ENCODE measurements at places on chromosomes 1 and 21.
A peak's percentile ranks its signal among the peaks of the same experiment; 100 is the strongest.

DNA sequence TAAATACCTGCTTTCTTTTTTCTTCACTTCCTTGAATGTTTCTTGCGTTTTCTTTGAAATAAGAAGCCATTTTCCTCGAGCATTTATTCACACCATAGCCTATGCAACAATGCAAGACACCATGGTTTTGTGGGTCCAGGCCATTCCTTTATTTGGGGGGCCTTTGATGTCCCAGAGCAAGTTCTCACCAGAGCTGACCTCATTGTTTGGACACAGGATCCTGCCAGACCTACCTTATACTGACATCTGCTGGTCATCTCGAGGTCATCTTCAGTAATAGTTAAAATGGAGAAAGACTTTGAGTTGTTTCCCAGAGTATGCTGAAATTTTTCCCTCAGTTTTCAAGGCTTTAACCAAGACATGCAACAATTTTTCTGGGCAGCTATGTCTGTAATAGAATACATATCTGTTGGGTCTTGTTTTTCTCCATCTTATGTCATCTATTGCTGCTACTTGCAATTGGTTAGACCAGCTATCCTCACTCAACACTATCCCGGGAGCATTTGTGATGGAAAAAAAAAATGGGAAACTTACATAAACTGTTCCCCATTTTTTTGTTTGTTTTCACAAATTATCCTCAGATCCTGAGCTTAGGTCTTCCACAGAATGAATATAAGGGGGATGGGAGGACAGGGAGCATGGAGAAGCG is 34.0 kb upstream of the BACE2 start:
- peak; percentile 20 for DNase-seq

DNA sequence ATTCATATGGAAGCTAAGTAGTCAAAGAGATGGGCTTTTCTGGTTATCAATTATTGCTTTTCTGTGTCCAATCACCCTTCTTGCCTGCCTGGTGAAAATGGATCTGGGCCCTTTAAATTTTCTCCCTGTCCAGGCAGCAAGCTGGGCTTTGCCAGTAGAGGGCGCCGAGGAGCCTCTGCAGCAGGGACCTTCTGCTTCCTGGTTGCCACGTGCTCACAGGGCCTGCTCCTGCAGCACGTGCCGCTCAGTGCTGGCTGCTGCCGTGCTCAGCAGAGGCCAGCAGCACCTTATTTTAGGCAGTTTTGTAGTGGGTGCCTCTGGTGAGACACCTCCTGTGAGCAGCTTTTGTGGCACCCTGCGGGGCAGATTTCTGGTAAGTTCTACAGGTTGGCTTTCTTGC is 4.0 kb downstream of the ACTL8 start:
- DNase-seq = no peak

DNA sequence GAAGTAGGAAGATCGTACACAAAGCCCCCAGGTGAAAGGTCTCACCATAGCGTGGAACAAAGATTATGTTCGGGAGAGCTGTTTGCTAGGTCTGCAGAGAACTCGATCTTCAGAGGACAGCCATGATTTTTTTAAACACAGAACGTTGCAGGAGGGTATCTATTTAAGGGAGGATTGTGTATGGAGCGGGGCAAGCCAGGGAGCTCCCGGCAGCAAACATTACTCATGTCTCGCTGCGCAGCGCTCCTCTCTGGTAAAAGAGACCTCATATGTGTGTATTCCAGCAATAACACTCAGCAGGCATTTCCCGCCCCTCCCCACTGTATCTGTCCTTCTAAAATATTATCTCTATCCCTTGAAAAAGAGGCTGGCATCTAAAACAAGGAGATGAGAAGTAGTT is 2.7 kb downstream of the GLIS1 start:
- DNase-seq = no peak

DNA sequence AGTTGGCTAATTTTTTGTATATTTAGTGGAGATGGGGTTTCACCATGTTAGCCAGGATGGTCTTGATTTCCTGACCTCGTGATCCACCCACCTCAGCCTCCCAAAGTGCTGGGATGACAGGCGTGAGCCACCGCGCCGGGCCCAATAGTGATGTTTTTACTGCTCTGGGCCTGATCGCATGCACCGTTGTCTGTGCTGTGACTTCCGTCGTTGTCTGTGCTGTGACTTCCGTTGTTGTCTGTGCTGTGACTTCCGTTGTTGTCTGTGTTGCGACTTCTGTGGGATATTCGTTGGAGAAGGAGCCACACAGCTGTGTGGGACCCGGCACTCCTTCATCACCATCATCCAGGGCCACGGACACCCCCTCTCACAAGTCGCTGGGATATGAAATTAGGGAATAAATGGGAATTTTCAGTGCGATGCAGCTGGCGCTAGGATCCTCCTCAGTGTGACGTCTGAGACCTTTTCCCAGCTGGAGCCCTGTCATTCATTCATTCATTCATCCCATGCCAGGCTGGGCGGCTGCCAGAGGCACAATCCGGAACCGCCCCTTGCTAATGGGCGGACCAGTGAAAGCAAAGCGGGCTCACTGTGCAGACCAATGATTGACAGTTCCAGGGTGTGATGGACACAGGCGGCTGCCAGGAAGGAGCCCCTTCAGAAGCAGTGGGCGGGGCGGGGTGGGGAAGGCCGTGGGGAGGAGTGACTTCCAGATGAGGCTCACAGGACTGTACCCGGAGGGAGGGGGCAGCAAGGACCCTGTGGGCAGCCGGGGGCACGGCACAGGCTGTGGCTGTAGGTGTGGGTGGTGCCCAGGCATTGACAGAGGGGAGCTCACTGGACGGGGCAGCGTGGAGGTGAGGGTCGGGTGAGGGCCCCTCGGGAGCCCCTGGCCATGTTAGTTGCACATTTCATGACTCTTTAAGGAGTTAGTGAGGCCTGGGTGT is 48.9 kb downstream of the PRKCZ start:
- DNase-seq = no peak

- DNase-seq = no peak
Observed at GRCh38 chr1:55195521-55196233, 19.5 kb downstream of the USP24 start.

DNA sequence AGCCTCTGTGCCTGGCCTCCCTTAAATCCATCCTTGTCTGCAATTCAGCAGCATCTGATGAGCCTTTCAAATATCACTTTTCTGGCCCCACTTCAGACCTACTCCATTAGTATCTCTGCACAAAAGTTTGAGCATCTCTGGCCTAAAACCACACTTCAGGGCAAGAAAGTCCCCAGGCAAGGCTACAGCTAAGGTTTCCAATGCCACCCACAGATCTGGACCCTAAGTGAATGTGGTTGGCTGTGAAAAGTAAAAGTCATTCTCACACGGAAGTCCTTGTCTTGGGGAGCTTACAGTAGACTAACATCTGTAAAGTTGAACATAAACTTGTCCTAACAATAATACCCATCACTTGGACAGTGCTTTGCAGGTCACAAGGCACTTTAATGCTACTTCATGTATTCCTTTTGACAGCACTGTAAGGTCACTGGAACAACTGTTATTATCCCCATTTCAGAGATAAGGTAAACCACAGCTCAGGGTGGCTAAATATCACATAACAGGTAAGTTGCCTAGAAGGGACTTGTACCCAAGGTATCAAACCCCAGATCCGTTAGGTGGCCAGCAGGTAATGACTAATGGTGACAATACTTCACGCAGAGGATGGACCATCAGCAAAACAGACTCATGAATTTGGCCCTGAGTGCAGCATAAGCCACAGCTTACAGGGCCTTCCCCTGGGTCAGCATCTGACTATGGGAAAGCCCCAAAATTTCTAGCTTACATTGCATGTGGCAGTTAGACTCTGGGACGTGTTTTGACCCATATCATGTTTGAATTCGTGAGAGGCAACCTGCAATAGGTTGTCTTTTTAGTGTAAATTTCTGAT is 356.0 kb downstream of the HHAT start:
- DNase-seq = no peak

GRCh38 chr1:99677416-99677815 is 31.5 kb downstream of the PALMD start:
- DNase-seq = no peak

DNA sequence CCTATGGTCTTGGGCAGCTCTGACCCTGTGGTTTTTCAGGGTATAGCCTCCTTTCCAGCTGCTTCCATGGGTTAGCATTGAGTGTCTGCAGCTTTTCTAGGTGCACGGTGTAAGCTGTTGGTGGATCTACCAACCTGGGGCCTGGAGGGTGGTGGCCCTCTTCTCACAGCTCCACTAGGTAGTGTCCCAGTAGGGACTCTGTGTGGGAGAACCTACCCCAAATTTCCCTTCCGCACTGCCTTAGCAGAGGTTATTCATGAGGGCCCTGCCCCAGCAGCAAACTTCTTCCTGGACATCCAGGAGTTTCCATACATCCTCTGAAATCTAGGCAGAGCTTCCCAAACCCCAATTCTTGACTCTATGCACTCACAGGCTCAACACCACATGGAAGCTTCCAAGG is 111.0 kb upstream of the C1orf87 start:
- no peak for DNase-seq

DNA sequence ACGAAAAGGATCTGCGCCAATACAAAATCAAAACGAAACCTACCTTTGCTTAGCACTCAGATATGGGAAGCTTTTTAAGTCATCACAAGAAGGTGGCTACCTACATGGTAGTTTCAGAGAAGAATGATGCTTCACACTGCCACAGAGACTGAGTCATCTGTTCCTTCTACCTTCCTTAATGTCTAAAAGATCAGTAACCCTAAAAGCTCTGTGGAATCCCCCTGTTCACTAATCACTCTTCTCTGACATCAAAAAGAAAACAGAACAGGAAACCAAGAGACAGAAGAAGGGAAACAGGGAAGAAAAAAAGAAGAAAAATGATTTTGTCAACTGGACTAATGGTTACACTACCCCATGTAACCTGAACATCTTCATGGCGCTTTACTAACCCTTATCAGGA is 177.2 kb downstream of the SMYD3 start:
- DNase-seq = no peak

GRCh38 chr1:32757213-32757895 is 54.8 kb upstream of the SYNC start:
- DNase-seq = no peak

GRCh38 chr1:41370756-41371420 is 9.7 kb downstream of the FOXO6 start:
- DNase-seq = no peak

GRCh38 chr1:29326123-29326522 is 89.8 kb downstream of the PTPRU start:
- DNase-seq = no peak

GRCh38 chr1:21362096-21362495 is 71.8 kb upstream of the ECE1 start:
- DNase-seq = no peak
